ENCODE measurements at places on chromosomes 16 and 17.

GRCh38 chr17:55763856-55764255, 13.0 kb downstream of the PCTP start:
- no peak for DNase-seq

GRCh38 chr16:11705311-11706025, 37.2 kb downstream of the TXNDC11 start:
- DNase-seq, result no peak

DNA sequence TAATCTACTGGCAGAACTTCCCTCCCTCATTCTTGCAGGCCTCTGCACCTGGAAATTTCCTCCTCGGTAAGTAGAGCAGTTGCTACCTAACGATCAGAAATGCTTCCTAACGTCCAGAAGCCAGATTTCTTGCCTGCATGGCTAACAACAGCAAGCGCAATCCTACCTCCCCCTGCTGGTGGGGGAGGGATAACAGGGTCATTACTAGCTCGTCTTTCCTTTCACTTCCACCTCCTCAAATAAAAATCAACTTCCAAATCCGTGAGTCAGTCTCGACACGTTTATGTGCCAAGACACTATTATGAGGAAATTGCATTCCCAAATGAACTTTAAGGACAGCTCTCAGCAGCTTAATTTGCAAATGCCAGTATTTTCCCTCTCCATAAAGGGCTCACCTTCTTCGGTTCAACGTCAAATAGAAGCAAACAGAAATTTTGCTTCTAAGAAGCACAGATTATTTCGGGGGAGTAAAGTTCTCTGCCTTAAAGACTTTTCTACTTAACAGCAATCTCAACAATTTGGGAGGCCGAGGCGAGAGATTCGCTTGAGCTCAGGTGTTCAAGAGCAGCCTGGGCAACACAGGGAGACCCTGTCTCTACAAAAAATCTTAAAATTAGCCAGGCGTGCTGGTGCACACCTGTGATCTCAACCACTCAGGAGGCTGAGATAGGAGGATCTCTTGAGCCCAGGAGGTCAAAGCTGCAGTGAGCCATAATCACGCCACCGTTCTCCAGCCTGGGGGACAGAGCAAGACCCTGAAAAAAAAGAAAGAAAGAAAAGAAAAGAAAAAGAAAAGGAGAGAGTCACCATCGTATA, 188.6 kb upstream of the PSMD7 start:
- no peak for DNase-seq

DNA sequence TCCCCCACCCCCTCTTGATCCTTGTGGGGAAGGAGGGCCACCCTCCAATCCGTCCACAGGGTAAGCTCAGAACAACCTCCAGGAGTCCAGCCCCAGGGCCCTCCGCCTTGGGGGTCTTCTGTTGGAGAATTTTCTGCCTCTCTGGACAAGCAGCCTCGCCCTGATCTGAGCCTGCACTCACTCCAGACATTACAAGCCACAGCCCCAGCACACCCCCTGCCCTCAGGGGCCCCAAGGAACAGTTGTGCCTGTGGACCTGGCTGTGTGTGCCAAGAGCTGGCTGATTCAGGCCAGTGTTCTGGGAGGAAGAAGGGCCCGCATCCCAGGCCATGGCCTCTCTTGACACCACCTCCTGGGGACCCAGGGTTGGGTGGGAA, 477 bp upstream of the ARHGAP27 start:
- no peak for DNase-seq

DNA sequence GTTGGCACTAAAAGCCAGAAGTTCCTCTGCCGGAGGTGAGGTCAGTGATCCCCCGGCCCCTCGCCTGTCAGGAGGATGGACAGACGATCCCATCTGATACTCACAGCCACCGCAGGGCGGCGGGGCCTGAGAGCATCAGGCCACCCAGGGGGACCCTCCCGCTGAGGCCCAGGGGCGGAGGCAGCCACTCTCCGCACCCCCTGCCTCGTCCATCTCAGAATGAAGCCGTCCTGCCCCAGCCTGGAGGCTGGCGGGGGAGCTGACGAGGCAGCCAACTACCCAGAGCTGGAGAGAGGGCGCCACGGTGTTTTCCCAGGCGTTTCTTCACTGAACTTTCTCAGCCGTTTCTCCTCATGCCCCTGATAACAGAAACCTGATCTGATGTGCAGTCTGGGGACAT, 22.6 kb downstream of the TPSD1 start:
- no peak for DNase-seq

GRCh38 chr17:13594310-13594709, 7.4 kb downstream of the HS3ST3A1 start:
- no peak for DNase-seq

DNA sequence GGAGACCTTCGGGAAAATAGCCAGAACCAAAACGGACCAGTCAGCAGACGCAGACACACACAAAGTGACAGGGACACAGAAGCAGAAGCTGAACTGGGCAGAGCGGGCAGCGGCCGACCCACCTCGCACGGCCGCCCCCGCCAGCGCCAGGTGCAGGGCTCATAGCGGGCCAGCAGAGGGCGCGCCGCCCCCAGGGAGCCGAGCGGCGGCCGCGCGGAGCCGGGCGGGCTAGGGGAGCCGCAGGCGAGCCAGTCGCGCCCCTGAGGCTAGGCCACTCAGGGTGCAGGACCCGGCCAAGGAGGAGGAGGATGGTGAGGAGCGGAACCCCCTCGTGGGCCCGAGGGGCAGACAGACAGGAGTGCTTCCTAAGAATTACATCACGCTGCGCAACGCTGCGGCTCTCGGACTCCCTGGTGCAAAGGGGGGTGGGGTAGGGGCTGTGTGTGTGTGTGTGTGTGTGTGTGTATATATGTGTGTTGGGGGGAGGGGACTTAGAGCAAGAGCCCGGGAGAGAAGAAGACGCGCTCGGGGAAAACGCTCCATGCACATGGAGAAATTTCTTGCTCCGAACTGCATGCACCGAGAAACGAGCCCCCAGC, 913 bp upstream of the NOG start:
- DNase-seq, result no peak

DNA sequence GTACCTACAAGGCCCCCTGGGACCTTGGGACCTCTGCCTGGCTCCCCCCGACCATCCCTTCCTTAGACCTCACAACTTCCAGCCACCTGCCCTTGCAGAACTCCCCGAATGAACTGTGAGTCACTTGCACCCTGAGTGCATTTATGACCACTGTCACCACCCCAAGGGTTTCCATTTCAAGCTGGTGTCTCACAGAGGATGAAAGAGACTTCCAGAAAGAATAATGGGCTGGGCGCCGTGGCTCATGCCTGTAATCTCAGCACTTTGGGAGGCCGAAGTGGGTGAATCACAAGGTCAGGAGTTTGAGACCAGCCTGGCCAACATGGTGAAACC, 124.5 kb upstream of the CIBAR2 start:
- no peak for DNase-seq

DNA sequence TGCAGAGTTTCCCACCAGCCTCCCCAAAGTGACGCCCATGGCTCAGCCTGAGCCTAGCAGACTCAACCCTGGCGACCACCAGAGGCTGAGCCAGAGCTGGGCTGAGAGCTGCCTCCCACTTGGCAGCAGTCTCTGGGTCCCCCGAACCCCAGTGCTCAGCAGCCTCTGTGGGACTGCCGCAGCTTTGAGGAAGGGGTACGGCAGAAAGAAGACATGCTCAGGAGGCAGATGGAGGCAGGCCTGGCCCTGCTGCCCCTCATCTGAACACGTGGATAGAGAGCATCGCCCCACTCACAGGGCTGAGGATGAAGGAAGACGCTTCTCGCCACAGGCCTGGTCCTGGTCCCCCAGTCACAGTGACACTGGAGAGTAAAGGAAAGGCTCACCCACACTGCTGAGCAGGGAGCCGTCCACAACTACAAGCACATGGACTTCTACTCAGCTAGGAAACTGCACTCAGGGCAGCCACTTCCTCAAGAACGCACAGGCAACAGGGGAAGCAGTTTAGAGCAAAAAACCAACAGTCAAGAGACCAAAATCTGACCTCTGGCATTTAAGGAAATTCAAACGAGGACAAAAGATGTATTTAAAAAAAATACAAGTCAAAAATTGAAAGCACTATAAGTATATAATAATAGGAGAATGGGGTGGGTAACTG, 45.2 kb upstream of the GSG1L start:
- no peak for DNase-seq

GRCh38 chr17:30584810-30585209, 107.6 kb downstream of the GOSR1 start:
- DNase-seq, result no peak

DNA sequence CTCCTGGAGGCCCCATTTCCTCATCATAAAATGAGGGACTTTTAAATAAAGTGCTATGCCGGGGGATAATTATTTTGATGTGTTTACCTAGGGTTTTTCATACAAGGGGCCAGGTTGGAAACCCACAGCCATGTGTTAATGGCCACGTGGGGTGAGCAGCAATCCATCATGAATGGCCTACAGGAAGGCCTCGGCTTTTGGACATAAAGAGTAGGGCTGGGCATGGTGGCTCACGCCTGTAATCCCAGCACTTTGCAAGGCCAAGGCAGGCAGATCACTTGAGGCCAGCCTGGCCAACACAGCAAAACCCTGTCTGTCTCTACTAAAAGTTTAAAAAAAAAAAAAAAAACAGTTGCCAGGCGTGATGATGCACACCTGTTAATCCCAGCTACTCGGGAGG, 40.3 kb downstream of the MEAK7 start:
- DNase-seq, result no peak

DNA sequence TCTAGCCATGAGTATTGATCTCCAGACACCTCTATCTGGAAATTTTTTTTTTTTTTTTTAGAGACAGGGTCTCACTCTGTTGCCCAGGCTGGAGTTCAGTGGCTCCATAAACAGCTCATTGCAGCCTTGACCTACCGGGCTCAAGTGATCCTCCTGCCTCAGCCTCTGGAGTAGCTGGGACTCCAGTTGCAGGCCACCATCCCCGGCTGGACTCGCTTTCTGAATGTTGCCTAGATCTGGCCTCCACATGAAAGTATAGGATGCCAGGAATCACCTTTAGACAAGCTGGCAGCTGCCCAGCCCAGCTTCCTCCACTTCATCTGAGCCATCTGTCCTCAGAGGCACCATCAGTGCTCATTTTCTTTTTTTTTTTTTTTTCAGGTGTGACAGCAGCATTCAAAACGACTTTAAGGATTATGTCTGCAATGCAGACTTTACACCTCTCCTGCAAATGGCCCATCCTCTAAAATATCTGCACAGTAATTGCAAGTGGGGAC, 6.4 kb upstream of the PRR14 start:
- DNase-seq, result no peak

DNA sequence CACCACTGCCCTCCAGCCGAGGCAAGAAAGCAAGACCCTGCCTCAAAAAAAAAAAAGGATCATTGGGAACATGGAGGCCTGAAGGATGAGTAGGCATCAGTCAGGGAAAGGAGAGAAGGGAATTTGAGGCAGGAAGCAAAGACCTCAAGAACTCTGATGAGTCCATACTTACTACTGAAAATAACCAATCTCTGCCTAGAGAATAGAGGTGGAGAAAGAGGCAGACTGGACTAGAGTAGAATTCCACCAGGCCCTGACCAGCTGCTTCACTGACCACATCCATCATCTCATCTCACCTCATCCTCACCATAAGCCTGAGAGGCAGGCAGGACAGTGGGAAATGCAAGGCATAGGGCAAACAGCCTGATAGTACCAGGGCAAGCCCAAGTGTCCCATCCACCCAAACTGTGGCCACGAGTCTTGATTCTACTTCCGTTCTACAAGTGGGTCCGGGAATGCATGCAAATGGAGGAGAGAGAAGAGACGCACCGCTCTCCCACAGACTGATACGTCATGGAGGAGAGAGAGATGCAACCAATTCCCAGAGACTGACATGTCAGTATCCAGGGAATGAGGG, 17.1 kb downstream of the ANKRD11 start:
- DNase-seq, result no peak

GRCh38 chr17:7915611-7916384, at the start of gene RNF227:
RNF227 (minus strand) TSS chr17:7916289; CDS start chr17:7916195, 94 bp downstream.
- peak; percentile 56 for DNase-seq

- DNase-seq, result no peak
These were observed 2.8 kb downstream of the FAM171A2 start for GRCh38 chr17:44360826-44361225.

GRCh38 chr16:51095084-51095881, 55.8 kb downstream of the SALL1 start:
- DNase-seq, result no peak

- DNase-seq, result no peak
These were observed 177.0 kb downstream of the IRF8 start for GRCh38 chr16:86075839-86076440.

- DNase-seq, result no peak
These were observed 38.1 kb upstream of the IRX3 start for GRCh38 chr16:54324716-54325115.
